ENCODE measurements at places on chromosomes 3 and 15. TPM values are rescaled to one million over a fixed set of nuclear protein-coding genes. Genes with fewer than 3 reads are reported as not detected.

TM4SF4 gene
- not detected for total RNA-seq

PIGX gene
- 27.7 TPM for total RNA-seq

GRCh38 chr15:40923551-40923950 lies 5.6 kb upstream of the DLL4 start:
- DNase-seq = no peak

GRCh38 chr15:74632601-74633000 lies 17.0 kb downstream of the CLK3 start:
- no peak for DNase-seq
